Activated naive CD8-positive, alpha-beta T cell treated with anti-CD3 and anti-CD28 coated beads, Interleukin-2, amount 50 U/mL, for 24 hours (primary cell): ENCODE measurements at places on chromosomes 6 and 20.

GRCh38 chr6:41443616-41444525, 102.3 kb upstream of the FOXP4 start:
- H3K4me3 ChIP-seq, result no peak overlapping the region
- H3K27me3 ChIP-seq, result peaks cover 23% of the 10 kb centered on the region
- no peak for DNase-seq
- no peak overlapping the region for H3K27ac ChIP-seq
- H3K4me1 ChIP-seq, result peaks cover 33% of the 10 kb centered on the region

- H3K27ac ChIP-seq, result no peak overlapping the region
- peaks cover 2% of the 10 kb centered on the region for H3K27me3 ChIP-seq
- H3K4me3 ChIP-seq, result no peak overlapping the region
- no peak for DNase-seq
Observed at GRCh38 chr20:52039790-52040189, 151.8 kb downstream of the ZFP64 start.

- no peak for DNase-seq
- H3K4me1 ChIP-seq, result peaks cover 4% of the 10 kb centered on the region
Observed at GRCh38 chr6:144434308-144434990, 149.3 kb downstream of the UTRN start.

DNA sequence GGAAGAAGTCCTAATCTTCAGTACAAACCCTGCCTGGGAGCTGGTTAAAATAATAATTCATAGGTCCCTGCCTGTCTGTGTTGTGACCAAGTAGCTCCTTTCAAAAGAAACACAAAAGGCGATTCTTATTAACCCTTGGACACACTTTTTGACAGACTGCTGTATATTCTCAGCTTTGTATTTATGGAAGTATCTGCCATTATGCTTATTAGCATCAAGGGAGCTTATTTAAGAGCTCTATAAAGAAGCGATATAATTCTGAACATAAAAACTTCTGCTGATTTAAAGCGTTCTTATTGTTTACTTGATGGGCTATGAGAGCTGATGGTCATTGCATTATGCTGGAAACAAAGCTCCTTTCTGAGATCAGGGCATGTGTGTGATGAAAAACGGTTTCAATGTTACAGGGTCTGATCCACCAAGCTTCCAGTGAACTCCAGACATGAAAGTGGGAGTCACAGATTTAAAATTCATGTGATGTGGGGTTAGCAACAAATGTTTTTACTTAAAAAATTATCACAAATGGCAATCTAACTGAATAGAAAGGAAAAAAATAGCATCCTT, 181.8 kb upstream of the PDE10A start:
- H3K4me3 ChIP-seq, result no peak overlapping the region
- DNase-seq, result no peak
- H3K36me3 ChIP-seq, result no peaks in the 10 kb centered on the region
- peaks cover 2% of the 10 kb centered on the region for H3K4me1 ChIP-seq

- H3K36me3 ChIP-seq, result no peaks in the 10 kb centered on the region
- H3K4me1 ChIP-seq, result no peaks in the 10 kb centered on the region
Observed at GRCh38 chr6:165864925-165865324, 201.9 kb upstream of the PDE10A start.

DNA sequence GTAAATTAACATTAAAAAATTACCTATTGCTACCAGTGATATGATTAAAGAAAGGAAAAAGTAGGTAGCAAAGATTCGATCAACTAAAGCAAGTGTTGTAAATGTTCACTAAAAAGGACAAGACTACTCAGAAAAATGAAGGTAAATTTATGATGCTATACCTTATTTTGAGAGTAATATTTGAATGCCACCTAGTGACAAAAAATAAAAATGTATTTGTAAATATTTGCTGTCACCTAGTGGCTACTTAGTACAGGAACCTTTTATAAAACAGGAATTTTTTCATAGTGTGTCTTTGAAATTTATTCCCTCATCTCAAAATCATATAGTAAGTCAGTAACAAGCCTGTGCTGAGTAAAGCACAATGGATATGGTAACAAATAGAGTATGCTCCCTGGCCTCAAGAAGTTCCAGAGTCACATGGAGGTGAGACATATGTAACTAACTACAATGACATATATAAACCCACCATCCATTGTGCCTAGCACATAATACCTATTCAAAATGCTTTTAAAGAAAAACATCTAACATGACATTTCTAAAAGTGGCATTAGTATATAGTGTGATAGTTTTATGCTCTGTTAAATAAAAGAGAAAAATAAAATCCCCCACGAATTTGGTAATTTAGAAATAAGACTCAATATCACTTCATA, 193.1 kb upstream of the SIM1 start:
- no peak for DNase-seq
- no peak overlapping the region for H3K27ac ChIP-seq
- peaks cover 13% of the 10 kb centered on the region for H3K36me3 ChIP-seq

- no peak for DNase-seq
- no peak overlapping the region for H3K4me3 ChIP-seq
- H3K36me3 ChIP-seq, result no peaks in the 10 kb centered on the region
- H3K27me3 ChIP-seq, result peaks cover 4% of the 10 kb centered on the region
- H3K4me1 ChIP-seq, result no peaks in the 10 kb centered on the region
- no peak overlapping the region for H3K27ac ChIP-seq
Observed at GRCh38 chr20:10132387-10132786, 86.2 kb upstream of the SNAP25 start.

GRCh38 chr6:89667872-89668556, 29.5 kb upstream of the LYRM2 start:
- DNase-seq, result no peak
- H3K27ac ChIP-seq, result no peak overlapping the region
- no peaks in the 10 kb centered on the region for H3K27me3 ChIP-seq
- H3K4me1 ChIP-seq, result no peaks in the 10 kb centered on the region
- no peak overlapping the region for H3K4me3 ChIP-seq
- peaks cover 50% of the 10 kb centered on the region for H3K36me3 ChIP-seq

DNA sequence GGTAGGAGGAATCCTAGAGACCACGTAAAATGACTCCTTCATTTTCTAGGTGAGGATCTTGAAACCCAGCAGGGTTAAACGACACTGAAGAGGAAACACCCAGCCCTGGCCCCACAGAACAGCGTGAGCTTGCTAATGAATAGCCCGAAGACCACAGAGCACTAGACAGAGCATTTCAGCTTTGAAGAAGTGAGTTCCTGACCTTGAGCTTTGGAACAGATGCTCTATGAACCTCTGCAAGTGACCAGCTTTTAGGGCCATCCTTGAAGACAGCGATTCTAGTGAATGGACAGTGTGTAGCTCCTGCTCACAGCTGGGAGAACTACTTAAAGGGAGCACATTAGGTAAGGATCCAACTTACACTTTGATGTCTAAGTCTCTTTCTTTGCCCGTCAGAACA, 74.0 kb upstream of the FRMD1 start:
- H3K27me3 ChIP-seq, result peaks cover 15% of the 10 kb centered on the region
- no peaks in the 10 kb centered on the region for H3K4me1 ChIP-seq
- no peak for DNase-seq
- H3K4me3 ChIP-seq, result no peak overlapping the region
- no peak overlapping the region for H3K27ac ChIP-seq
- H3K36me3 ChIP-seq, result no peaks in the 10 kb centered on the region

DNA sequence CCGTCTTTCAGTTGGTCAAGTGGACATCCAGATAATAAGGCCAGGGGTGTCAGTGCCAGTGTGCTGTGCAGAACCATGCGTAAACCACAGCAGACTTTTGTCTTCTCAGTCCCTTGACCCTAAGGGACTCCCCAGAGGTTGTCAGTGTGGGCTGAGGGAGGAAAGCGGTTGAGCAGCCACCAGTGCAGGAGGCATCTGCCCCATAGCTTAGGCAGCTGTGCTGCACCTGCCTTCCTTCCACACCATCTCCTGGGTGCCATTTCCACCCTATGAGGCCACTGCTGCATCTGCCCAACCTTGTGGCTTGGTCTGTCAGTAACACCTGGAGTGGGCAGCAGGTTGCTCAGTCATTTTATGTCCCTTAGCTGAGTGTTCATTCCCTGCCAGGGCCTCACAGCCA, 26.0 kb downstream of the PRPF6 start:
- no peak overlapping the region for H3K27ac ChIP-seq
- no peaks in the 10 kb centered on the region for H3K27me3 ChIP-seq
- H3K4me3 ChIP-seq, result no peak overlapping the region
- H3K4me1 ChIP-seq, result peaks cover 66% of the 10 kb centered on the region

- peaks cover 16% of the 10 kb centered on the region for H3K4me1 ChIP-seq
- no peak overlapping the region for H3K4me3 ChIP-seq
- H3K27me3 ChIP-seq, result peaks cover 20% of the 10 kb centered on the region
- no peak for DNase-seq
- H3K36me3 ChIP-seq, result no peaks in the 10 kb centered on the region
Observed at GRCh38 chr20:17538517-17539170, 7.5 kb upstream of the BFSP1 start.

DNA sequence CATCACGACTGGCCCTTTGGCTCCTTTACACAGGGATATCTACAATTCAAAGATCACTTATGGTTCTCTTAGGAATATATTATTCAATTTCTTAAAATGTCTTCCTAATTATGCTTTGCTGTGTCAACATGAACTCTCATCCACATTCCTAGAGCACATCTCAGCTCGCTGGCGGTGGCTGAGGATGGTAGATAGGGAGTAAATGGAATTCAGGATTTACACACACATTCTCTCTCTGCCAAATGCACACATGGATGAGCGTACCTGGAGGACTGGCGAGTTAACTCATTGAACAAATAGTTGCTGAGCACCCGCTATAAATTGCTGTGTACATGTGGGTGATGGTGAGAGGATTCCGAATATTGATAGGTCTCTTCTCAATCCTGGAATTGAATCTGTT, 4.8 kb upstream of the MRPS10 start:
- peaks cover 33% of the 10 kb centered on the region for H3K4me1 ChIP-seq
- no peak overlapping the region for H3K27ac ChIP-seq
- H3K4me3 ChIP-seq, result no peak overlapping the region

DNA sequence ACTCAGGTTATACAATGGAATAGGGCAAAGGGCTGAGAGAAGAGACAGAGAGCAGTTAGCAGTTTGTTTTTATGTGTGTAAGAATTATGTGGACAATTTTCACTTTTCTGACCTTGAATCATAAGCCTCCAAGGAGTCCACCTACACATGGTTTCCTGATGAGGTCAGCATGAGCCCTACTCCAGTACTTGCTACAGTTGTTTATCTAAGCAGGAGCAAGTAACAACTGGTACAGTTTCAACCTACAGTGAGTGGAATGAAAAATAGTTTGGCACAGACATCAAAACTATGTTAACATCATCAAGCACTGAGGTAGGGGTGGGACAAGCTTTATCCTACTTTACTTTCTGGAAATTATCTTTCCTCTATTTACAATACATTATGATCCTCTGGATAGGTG, 426.7 kb upstream of the ID4 start:
- no peak for DNase-seq
- no peaks in the 10 kb centered on the region for H3K4me1 ChIP-seq
- no peaks in the 10 kb centered on the region for H3K27me3 ChIP-seq
- H3K4me3 ChIP-seq, result no peak overlapping the region
- H3K27ac ChIP-seq, result no peak overlapping the region
- no peaks in the 10 kb centered on the region for H3K36me3 ChIP-seq

DNA sequence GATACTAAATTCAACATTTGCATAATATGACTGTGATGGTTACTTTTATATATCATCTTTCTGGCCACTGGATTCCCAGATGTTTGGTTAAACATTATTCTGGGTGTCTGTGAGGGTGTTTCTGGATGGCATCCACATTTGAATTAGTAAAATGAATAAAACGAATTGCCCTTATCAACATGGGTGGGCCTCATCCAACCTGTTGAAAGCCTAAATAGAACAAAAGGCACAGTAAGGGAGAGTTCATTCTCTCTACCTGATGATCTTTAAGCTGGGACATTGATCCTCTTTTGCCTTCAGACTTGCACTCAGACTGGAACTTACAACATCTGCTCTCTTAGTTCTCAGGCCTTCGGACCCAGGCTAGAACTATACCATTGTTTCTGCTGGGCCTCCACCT, 57.6 kb downstream of the CD24 start:
- no peak overlapping the region for H3K4me3 ChIP-seq
- no peaks in the 10 kb centered on the region for H3K36me3 ChIP-seq
- DNase-seq, result no peak
- no peaks in the 10 kb centered on the region for H3K4me1 ChIP-seq
- H3K27me3 ChIP-seq, result no peaks in the 10 kb centered on the region

DNA sequence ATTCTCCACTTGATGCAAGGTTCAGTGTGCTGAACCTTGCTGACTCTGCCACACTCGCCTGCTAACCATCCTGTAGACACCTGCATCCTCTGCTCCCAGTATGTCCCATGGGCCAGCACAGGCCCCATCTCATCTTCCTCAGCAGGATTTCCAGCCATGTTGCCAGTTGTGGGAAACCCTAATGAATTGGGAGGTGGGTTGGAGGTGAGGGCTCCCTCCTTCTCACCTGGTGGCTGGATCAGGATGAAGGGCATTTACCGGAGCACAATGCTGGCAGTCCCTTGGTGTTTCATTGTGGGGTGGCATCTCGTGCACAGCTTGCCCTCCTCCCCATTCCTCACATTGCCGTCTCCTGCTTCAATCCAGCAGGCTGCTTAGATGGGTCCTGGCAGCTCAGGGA, 204.3 kb upstream of the FOXQ1 start:
- no peaks in the 10 kb centered on the region for H3K36me3 ChIP-seq
- H3K4me1 ChIP-seq, result no peaks in the 10 kb centered on the region
- H3K4me3 ChIP-seq, result no peak overlapping the region
- peaks cover 11% of the 10 kb centered on the region for H3K27me3 ChIP-seq
- no peak for DNase-seq

DNA sequence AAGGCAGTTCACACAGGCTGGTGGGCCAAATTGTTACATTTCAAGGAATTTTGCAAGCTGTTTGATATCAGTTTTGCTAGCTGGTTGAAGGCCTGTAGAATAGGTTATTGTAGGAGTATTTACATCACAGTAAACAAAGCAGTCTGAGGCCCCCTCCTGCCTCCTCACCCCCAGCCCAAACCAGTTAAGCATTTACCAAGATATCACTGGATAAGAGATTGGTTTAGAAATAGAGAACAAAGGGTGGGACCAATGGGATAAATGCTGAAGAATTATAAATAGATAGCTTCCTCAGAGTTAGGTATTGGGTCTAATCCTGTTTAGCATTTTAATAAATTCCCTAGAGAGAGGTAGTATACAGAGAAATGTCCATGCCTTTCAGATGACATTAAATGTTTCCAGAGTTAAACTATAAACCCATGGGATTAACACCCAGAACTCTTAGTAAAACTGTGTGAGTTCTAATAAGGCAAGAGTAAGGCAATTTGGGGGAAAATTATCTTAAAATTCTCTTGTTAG, 2.3 kb upstream of the PHACTR2 start:
- no peak overlapping the region for H3K27ac ChIP-seq
- no peak for DNase-seq
- H3K36me3 ChIP-seq, result no peaks in the 10 kb centered on the region
- H3K4me3 ChIP-seq, result no peak overlapping the region
- peaks cover 34% of the 10 kb centered on the region for H3K27me3 ChIP-seq

- no peak overlapping the region for H3K4me3 ChIP-seq
- no peak for DNase-seq
- H3K4me1 ChIP-seq, result no peaks in the 10 kb centered on the region
- H3K27ac ChIP-seq, result no peak overlapping the region
- H3K36me3 ChIP-seq, result no peaks in the 10 kb centered on the region
- no peaks in the 10 kb centered on the region for H3K27me3 ChIP-seq
Observed at GRCh38 chr6:74731931-74732330, 473.9 kb downstream of the COL12A1 start.
